Vagina (tissue), 2 donors: ENCODE measurements at places on chromosomes 7 and 10. TPM values are rescaled to one million over a fixed set of nuclear protein-coding genes. Genes with fewer than 3 reads are reported as not detected.

The TSPAN33 gene
- total RNA-seq, result 2.7 TPM

The LRIT1 gene
- not detected for total RNA-seq

The TRIM74 gene
- total RNA-seq, result not detected

The GRK5 gene
- 16.5 TPM for total RNA-seq

The CLRN3 gene
- total RNA-seq, result not detected

The TCERG1L gene
- total RNA-seq, result not detected

The ACTA2 gene
- total RNA-seq, result 1,162 TPM

The NFKB2 gene
- total RNA-seq, result 26.8 TPM

The ASIC3 gene
- total RNA-seq, result 3.7 TPM

The ANKRD30A gene
- total RNA-seq, result not detected

The AEBP1 gene
- total RNA-seq, result 321 TPM

The TFPI2 gene
- total RNA-seq, result 0.74 TPM

The SPDYE6 gene
- total RNA-seq, result not detected

The LRRC4 gene
- 6.1 TPM for total RNA-seq

The HPS1 gene
- 62.1 TPM for total RNA-seq

The KCP gene
- 1.2 TPM for total RNA-seq

The RBP3 gene
- total RNA-seq, result not detected

The FRMD4A gene
- 24.8 TPM for total RNA-seq

The VENTX gene
- total RNA-seq, result 0.98 TPM

The FOXI2 gene
- total RNA-seq, result 0.25 TPM

The OR9A2 gene
- total RNA-seq, result not detected

The TMEM130 gene
- 3.7 TPM for total RNA-seq

The SMC3 gene
- total RNA-seq, result 27.5 TPM

The CYP2C19 gene
- 6.1 TPM for total RNA-seq

The ANK3 gene
- 65.3 TPM for total RNA-seq

The PAPOLB gene
- total RNA-seq, result not detected

The C10orf62 gene
- not detected for total RNA-seq

The LLCFC1 gene
- total RNA-seq, result not detected

The FAM24B gene
- not detected for total RNA-seq

The OR6B1 gene
- total RNA-seq, result not detected

The ASAH2 gene
- 2.5 TPM for total RNA-seq

The ZNF239 gene
- 3.2 TPM for total RNA-seq

The VWA2 gene
- total RNA-seq, result 2.9 TPM

The PCLO gene
- 10.8 TPM for total RNA-seq

The HOXA1 gene
- total RNA-seq, result 0.74 TPM
